ENCODE measurements at places on chromosomes 3 and 15. TPM values are rescaled to one million over a fixed set of nuclear protein-coding genes. Genes with fewer than 3 reads are reported as not detected.

ALDH1A3 gene
- 3.9 TPM for total RNA-seq

SLC38A3 gene
- 5.4 TPM for total RNA-seq

STRIT1 gene
- total RNA-seq: not detected

EHHADH gene
- total RNA-seq: 1.7 TPM

CPLX3 gene
- 0.49 TPM for total RNA-seq

BOC gene
- 8.1 TPM for total RNA-seq

MLH1 gene
- total RNA-seq: 43.5 TPM

GNAT1 gene
- total RNA-seq: not detected
